ENCODE measurements at places on chromosomes 11 and 22.
A peak's percentile ranks its signal among the peaks of the same experiment; 100 is the strongest.

GRCh38 chr11:61422226-61422625 lies 7.5 kb downstream of the CPSF7 start:
- DNase-seq = no peak

- DNase-seq = no peak
These were observed 2.8 kb upstream of the NUCB2 start for GRCh38 chr11:17273668-17274282.

DNA sequence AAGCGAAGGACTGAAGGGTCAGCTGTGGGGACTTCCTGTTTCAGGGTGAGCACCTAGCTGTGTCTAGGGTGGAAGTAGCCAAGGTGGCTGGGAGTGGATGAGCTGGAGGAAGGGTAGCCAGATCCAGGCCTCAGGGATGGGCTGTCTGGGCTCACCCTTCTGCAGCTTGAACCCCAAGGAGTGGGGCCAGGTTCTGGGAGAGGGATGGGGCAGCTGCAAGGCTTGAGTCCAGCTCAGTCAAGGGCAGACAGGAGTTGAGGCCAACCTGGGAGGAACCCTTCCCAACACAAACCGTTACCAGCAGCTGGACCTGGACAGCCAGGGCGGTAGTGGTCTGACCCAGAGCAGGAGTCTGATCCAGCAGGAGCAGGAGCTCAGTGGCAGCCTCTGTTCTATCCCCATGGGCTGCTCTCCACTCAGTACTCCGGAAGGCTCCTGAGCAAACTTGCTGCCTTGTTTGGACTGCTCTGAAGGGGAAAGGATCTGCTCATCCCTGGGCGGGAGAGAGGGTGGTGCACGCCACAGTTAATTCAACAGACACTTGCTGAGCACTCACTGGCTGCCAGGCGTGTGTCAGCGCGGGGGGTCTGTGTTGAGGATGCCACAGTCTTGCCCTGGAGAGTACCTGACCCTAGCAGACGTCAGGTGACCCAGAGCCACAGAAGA lies 53.8 kb upstream of the THY1 start:
- DNase-seq = no peak

DNA sequence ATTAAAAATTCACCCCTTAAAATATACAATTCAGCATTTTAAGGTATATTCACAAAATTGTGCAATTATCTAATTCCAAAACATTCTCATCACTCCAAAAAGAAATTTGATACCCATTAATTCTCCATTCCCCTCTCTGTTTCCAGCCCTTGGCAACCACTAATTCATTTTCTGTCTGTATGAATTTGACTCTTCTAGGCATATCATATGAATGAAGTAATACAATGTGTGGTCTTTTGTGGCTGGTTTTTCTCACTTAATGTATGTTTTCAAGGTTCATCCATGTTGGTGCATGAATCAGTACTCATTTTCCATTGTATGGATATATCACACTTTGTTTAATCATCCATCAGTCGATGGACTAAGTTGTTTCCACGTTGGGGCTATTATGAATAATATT lies 29.0 kb upstream of the ACCSL start:
- DNase-seq = no peak

GRCh38 chr11:32829680-32830412 lies at the start of gene PRRG4:
TSS of gene PRRG4 (plus strand) at chr11:32829927. CDS start at chr11:32830530, 603 bp downstream.
- peak; percentile 13 for DNase-seq

- peak; percentile 24 for DNase-seq
These were observed 910.5 kb upstream of the CHORDC1 start for GRCh38 chr11:91133361-91133760.

DNA sequence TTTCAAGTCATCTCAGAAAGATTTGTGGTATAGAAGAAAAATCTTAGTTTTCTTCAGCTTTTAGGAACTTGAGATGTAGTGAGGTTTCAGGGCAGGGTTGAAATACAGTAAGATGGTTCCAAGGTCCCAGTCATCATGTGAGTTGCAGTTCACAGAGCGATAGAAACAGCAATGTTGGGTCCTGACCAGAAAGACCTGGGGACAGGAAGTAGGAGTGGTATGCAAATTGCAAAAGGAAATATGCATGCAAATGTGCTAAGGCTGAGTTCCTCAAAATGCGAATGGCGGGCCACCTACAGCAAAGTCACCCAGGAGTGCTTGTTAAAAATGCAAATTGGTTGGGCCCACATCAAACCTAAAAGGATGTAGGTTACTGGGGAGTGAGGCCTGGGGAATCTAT lies 1032.7 kb upstream of the TENM4 start:
- no peak for DNase-seq

DNA sequence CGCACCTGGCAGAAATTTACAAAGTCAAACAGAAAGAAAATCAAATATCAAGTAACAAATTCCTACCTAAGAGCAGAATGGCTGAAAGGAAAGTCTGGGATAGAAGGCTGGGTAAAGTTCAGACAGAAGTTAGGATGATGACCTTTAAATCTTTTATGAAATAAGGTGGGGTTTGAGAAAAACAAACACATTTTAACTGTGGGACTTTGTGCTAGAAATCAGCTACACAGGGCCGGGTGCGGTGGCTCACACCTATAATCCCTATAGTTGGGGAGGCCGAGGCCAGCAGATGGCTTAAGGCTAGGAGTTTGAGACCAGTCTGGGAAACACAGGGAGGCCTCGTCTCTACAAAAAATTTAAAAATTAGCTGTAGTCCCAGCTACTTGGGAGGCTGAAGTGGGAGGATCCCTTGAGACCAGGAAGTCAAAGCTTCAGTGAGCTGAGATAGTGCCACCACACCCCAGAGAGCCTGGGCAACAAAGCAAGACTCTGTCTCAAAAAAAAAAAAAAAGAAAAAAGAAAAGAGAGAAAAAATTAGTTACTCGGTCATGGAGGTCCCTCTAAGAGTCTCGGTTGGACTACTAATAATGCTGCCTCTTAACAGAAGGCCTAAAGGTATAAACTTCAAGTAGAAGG lies 119.7 kb upstream of the BID start:
- DNase-seq = no peak

GRCh38 chr11:72228229-72228843 lies 3.8 kb downstream of the INPPL1 start:
- no peak for DNase-seq

GRCh38 chr22:21982338-21982965 lies at the start of gene TOP3B:
TSS of gene TOP3B (minus strand) at chr22:21982787. CDS start at chr22:21975709, 7,078 bp downstream.
- peak; percentile 74 for DNase-seq

DNA sequence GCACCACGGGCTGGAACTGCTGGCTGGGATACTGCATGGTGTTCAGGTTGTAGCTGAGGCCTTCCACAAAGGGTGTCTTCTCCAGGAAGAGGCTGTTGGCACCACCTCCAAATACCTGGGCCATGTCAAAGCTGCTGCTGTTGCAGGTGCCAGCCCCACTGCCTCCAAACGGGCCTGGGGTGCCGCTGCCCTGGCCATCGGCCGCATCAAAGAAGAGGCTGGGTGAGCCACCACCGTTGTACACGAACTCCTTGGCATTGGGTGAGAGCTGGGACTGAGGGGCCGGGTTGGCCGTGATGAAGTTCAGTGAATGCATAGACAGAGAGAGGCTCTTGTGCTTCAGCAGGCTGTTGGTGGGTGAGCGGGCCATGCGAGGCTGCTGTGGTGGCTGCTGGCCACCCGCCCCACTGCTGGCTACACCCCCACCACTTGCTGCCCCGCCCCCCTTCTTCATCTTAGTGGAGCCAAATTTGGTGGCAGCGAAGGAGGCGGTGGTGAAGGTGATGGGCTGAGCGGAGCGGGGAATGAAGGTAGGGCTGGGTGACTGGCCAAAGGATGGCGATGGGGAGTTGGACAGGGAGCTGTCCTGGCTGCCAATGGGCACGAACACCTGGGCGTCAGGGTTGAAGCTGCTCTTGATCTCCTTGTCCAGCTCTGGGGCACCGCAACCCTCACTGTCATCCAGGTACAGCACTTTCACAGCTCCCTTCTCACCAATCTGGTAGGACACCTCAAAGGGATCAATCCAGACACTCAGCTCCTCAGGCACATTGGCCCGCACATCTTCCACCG lies 10.1 kb downstream of the TOB2 start:
- no peak for DNase-seq

- peak; percentile 89 for DNase-seq
These were observed 567.3 kb downstream of the MIAT start for GRCh38 chr22:27224485-27225374.

GRCh38 chr11:113901141-113901540 lies 3.5 kb upstream of the HTR3B start:
- DNase-seq = no peak

DNA sequence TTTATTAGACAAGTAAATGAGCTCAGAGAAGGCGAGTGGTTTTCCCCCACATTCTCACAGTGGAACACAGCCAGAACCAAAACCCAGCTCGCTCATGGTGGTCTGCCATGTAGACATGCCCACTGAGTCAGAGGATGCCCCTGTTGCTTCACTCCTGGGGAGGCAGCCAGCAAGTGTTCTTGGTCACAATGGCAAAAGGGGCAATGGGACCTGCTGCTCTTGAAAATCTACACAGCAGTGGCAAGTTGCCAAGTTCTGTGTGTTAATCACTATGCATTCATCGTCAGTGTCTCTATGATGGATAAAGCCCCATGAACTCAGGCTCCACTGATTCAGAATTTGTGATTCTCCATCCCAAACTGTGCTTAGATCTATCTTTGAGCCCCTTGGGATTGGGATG lies 64.7 kb upstream of the TBCEL start:
- DNase-seq = no peak

GRCh38 chr11:69512790-69513189 lies 31.3 kb downstream of the LINC01488 start:
- DNase-seq = no peak

- no peak for DNase-seq
These were observed 245.0 kb downstream of the KIRREL3 start for GRCh38 chr11:126755526-126755925.

- no peak for DNase-seq
These were observed 40.3 kb upstream of the RASSF10 start for GRCh38 chr11:12968826-12969225.

DNA sequence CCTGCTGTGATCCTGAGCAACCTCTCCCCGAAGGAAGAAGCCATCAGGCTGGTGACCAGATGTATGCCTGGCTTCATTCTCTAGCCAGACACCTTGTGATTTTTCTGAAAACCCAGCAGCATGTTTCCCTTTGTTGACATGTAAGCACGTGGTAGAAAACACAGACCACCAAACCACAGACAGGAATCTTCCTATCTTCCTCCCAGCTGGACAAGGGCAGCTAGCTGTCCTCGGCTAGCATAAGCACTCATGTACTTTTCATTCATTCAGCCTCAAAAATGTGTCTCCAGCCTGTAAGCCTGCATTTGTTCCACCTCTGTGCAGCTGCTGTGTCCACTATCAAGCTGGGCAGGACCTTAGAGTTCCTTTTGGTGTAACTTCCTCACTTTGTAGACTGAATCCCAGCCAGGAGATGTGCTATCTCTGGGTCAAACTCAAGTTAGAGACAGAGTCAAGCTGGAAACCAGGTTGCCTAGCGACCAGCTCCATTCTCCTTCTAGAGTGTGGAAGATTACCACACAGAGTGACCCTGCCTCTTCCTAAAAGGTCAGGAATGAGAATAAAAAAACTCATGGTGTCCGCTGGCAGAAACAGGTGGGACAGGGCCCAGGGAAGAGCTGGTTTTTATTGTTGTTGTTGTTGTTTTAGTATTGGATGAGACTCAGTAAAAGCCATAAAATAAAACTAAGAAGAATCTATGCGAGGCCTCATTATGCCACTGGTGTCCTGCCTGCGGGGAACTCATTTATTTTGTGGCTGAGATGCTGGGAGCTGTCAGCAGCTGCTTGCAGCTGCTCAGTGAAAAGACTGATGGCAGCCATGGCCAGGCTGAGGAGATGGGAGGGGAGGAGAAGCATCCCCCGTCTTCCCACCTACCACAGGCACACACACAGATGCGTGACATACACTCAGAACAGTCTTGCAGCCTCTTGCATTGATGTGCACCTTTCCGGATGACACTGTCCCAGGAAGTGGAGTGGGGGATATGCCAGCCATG lies 7.4 kb upstream of the CLMP start:
- DNase-seq = no peak

DNA sequence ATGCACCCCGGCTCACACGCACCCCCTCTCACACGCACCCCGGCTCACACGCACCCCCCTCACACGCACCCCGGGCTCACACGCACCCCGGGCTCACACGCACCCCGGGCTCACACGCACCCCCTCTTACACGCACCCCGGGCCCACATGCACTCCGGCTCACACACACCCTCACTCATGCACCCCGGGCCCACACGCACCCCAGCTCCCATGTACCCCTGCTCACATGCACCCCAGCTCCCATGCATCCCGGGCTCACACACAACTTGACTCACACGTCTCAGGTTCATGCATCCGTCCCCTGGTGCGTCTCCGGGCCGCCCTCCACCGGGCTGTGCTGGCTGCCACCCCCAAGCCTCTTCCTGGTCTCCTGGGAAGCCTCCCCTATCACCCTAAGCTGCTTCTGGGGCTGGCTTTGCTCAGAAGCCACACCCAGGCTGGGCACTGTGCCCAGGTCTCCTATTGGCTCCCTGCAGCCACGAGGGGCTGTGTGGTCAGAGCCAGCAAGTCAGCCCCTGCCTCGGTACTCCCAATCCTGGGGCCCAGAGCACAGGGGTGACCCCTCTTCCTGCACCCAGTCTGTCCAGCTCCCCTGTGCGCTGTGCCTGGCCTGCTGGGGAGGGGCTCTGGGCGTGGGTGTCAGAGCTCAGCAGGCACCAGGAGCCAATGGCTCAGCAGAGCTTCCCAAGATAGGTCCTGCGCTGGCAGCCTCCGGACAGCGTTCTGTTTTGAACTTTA lies 16.9 kb downstream of the TSPAN4 start:
- DNase-seq = peak; percentile 84

GRCh38 chr11:104855965-104856364 lies 42.3 kb downstream of the CASP12 start:
- DNase-seq = no peak

DNA sequence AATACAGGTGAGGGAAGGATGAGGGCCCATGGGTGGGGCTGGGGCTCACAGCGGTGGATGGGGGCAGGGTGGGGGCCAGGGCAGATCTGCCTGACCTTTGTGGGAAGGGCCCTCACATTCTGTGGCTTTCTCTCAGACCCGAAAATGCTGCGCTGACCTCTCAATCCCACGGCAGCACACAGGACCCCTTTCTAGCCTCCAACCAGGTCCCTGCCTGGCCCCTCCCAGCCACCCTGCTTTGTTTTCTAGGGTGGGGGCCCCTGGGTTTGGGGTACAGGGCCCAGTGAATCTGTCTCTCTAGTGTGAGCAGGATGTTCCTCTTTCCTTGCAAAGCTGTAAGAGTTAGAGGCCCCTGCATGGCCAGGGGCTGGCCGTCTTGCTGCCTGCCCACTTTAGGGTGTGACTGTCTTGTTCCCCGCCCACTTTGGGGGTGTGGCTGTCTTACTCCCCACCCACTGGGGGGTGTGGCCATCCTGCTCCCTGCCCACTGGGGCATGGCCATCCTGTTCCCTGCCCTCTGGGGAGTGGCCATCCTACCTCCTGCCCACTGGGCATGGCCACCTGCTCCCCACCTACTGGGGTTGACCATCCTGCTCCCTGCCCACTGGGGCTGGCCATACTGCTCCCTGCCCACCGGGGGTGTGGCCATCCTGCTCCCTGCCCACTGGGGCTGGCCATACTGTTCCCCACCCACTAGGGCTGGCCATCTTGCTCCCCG lies 11.5 kb downstream of the PARVG start:
- no peak for DNase-seq

GRCh38 chr11:83671289-83671688 lies 385.1 kb upstream of the CCDC90B start:
- no peak for DNase-seq

GRCh38 chr22:17157714-17158113 lies 1.4 kb downstream of the HDHD5 start:
- no peak for DNase-seq

Data from astrocyte of the spinal cord (primary cell).